Large intestine (tissue), 12 donors: ENCODE measurements at places on chromosomes 1 and 21.

GRCh38 chr1:14654554-14654953 is 56.1 kb downstream of the KAZN start:
- H3K4me3 ChIP-seq: no peak overlapping the region
- H3K4me1 ChIP-seq: no peaks in the 10 kb centered on the region
- DNase-seq: no peak

DNA sequence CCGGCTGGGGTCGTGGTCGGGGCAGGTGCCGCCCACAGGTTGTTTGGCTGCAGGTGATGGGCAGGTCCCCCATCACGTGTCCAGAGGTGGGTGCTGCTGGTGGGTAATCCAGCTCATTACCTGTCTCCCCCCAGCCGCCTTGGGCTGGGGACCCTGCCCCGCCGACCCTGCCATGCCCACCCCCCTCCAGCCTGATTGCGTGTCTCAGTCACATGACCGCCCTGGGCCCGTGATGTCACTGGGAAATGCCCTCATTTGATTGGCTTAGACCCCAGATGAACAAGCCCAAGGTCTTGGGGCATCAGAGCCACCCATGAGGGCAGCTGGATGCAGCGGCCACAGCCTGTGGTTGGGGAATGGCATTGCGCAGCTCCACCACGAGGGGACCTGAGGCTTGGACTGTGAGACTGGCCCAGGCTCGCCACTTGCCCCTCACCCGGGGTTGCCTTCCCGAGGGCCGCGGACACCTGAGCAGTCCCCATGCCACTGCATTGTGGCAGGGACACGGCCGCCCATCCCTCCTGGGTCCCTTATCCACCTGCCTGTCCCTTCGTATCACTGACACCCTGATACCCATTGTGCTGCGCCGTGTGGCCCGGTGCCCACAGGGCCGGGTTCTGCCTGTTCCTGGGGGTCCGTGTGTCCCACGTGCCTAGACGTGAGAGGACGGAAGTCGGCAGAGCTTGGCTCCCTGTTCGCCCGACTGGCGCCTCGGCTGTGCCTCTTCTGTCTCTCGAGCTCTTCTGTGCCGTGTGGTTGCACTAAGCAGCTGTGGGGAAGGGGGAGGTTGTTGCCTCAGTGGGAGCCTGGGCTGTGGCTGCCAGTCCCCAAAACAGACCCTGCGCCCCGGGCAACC is 68.0 kb downstream of the FAAP20 start:
- no peak overlapping the region for H3K4me3 ChIP-seq
- no peaks in the 10 kb centered on the region for H3K27me3 ChIP-seq
- no peaks in the 10 kb centered on the region for H3K4me1 ChIP-seq
- no peak for DNase-seq
- H3K36me3 ChIP-seq: peaks cover 16% of the 10 kb centered on the region

DNA sequence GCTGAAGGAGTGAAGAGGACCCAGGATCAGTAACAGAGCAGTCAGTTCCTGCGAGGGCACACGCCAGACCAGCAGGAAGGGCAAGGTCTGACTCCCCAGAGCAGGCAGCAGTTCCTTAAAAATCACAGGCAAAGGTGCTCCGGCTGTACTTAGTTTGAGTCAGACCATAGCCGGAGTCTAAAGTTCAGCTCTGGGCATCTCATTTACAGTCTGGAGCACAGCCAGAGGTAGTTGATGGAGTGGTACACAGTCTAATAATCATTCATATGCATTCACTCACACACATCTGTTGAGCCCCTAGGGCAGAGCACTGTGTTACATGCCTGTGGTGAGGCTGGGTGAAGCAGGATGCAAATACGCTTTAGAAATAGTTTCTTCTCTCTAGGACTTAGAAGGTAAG is 7.3 kb upstream of the AMIGO1 start:
- H3K27ac ChIP-seq: no peak overlapping the region
- no peak overlapping the region for H3K4me3 ChIP-seq
- peaks cover 10% of the 10 kb centered on the region for H3K27me3 ChIP-seq
- H3K36me3 ChIP-seq: no peaks in the 10 kb centered on the region
- peaks cover 8% of the 10 kb centered on the region for H3K4me1 ChIP-seq

- H3K4me1 ChIP-seq: peaks cover 19% of the 10 kb centered on the region
- no peaks in the 10 kb centered on the region for H3K27me3 ChIP-seq
- no peak overlapping the region for H3K4me3 ChIP-seq
- peaks cover 11% of the 10 kb centered on the region for H3K36me3 ChIP-seq
- no peak for DNase-seq
Observed at GRCh38 chr1:161200421-161200991, 1.7 kb upstream of the ADAMTS4 start.

DNA sequence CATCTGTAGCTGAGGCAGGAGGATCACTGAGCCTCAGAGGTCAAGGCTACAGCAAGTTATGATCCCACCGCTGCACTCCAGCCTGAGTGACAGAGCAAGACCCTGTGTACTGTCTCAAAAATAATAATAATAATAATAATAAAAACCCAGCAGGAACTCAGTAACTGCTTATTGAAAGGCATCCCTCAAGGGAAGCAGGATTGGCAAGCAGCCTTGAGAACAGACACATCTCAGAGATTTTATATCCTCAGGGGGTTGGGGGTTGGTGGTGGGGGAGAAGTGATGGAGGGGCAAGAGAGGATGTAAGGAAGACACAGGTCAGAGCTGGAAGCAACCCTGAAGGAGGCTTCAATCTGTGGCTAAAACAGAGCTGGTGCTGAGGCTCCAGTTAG is 29.6 kb downstream of the GNB1 start:
- H3K4me3 ChIP-seq: no peak overlapping the region
- H3K27ac ChIP-seq: no peak overlapping the region
- H3K36me3 ChIP-seq: no peaks in the 10 kb centered on the region
- peaks cover 29% of the 10 kb centered on the region for H3K4me1 ChIP-seq

DNA sequence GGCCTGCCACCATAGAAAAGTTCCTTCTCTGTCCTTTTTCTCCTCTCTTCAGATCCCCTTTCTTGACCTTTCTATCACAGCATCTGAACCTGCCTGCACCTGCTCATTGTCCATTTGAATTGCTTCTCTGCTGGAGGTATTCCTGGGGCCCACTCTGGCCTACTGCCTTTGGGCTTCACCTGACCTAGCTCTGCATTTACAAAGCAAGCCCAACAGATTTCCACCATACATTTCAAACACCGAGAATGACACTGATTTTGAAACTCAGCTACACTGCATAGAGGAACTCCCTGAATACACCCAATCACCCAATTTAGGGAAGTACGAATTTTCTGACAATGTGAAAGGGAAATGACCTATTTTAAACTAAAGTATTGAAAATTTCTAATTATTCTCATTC is 284.5 kb upstream of the USP25 start:
- no peaks in the 10 kb centered on the region for H3K27me3 ChIP-seq
- DNase-seq: no peak
- H3K27ac ChIP-seq: no peak overlapping the region
- H3K36me3 ChIP-seq: no peaks in the 10 kb centered on the region
- peaks cover 10% of the 10 kb centered on the region for H3K4me1 ChIP-seq

- DNase-seq: no peak
- H3K36me3 ChIP-seq: no peaks in the 10 kb centered on the region
- peaks cover 4% of the 10 kb centered on the region for H3K4me1 ChIP-seq
- no peak overlapping the region for H3K27ac ChIP-seq
- H3K27me3 ChIP-seq: no peaks in the 10 kb centered on the region
Observed at GRCh38 chr1:64956733-64957441, 9.5 kb downstream of the JAK1 start.

DNA sequence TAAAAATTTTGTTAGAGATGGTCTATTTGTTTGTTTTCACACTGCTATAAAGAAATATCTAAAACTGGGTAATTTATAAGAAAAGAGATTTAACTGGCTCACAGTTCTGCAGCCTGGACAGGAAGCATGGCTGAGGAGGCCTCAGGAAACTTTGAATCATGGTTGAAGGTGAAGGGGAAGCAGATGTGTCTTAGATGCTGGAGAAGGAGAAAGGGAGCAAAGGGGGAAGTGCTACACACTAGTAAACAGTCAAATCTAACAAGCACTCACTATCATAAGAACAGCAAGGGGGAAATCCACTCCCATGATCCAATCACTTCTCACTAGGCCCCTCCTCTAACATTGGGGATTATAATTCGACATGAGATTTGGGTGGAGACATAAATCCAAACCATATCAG is 76.8 kb upstream of the COL24A1 start:
- H3K4me3 ChIP-seq: no peak overlapping the region
- no peaks in the 10 kb centered on the region for H3K27me3 ChIP-seq
- no peak overlapping the region for H3K27ac ChIP-seq
- no peaks in the 10 kb centered on the region for H3K4me1 ChIP-seq
- DNase-seq: no peak
- H3K36me3 ChIP-seq: no peaks in the 10 kb centered on the region

GRCh38 chr1:235601104-235601503 is 48.5 kb downstream of the GNG4 start:
- H3K4me1 ChIP-seq: no peaks in the 10 kb centered on the region
- no peak overlapping the region for H3K4me3 ChIP-seq
- no peaks in the 10 kb centered on the region for H3K27me3 ChIP-seq
- DNase-seq: peak; percentile 22

DNA sequence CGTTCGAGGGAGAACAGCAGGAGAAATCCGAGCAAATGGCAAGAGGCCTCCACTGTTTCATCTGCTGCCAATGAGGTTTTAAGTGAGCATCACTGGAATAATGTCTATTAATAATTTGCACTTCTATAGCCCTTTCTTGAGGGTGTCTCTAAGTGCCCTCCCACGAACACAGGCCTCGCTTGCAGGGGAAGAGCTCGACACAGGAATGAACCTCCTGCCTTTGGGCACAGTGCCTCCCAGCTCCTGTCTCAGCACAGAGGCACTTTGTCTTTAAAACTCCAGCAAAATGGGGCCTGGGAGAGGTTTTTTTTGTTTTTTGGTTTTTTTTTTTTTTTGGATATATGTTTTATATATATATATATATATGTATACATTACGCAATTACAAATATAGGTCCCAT is 56.6 kb downstream of the OLIG1 start:
- DNase-seq: no peak
- H3K4me3 ChIP-seq: no peak overlapping the region
- no peaks in the 10 kb centered on the region for H3K36me3 ChIP-seq
- no peak overlapping the region for H3K27ac ChIP-seq
- peaks cover 30% of the 10 kb centered on the region for H3K27me3 ChIP-seq

GRCh38 chr1:53653631-53654030 is 85.3 kb downstream of the GLIS1 start:
- DNase-seq: no peak
- no peak overlapping the region for H3K4me3 ChIP-seq
- no peak overlapping the region for H3K27ac ChIP-seq
- H3K27me3 ChIP-seq: peaks cover 9% of the 10 kb centered on the region

- DNase-seq: no peak
- peaks cover 3% of the 10 kb centered on the region for H3K27me3 ChIP-seq
- H3K36me3 ChIP-seq: no peaks in the 10 kb centered on the region
Observed at GRCh38 chr21:34271189-34271851, 92.5 kb upstream of the KCNE2 start.

GRCh38 chr1:234613128-234613875 is 3.3 kb upstream of the IRF2BP2 start:
- H3K36me3 ChIP-seq: peaks cover 1% of the 10 kb centered on the region
- peak; percentile 93 for DNase-seq
- peak overlapping the region; percentile 100 for H3K27ac ChIP-seq
- peak overlapping the region; percentile 2 for H3K4me3 ChIP-seq
- H3K27me3 ChIP-seq: no peaks in the 10 kb centered on the region
- peaks cover 49% of the 10 kb centered on the region for H3K4me1 ChIP-seq

DNA sequence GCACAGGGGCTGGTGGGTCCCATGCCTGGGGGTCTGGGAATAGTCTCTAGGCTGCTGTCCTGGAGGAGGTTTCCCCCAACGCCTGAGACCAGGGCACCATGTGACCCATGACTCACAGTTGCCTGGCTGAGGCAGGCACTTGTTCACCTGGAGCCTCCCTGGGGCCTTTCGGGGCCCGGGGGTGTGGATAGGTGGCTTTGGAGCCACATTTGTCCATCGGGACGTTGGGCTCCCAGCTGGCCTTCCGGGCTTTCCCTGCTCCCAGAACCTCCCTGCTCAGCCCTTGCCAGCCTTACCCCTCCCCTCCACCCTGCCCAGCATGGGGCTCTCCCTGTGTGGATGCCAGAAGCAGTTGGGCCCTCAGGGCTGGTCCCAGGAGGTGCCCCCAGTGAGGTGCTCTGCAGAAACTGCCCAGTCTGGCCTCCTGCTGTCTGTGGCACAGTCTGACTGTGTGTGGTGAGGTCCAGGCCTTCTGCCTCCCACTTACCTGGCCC is 14.2 kb downstream of the COL6A1 start:
- DNase-seq: peak; percentile 53
- H3K36me3 ChIP-seq: peaks cover 78% of the 10 kb centered on the region
- H3K27ac ChIP-seq: peak overlapping the region; percentile 21
- peaks cover 7% of the 10 kb centered on the region for H3K4me1 ChIP-seq
- H3K4me3 ChIP-seq: no peak overlapping the region

DNA sequence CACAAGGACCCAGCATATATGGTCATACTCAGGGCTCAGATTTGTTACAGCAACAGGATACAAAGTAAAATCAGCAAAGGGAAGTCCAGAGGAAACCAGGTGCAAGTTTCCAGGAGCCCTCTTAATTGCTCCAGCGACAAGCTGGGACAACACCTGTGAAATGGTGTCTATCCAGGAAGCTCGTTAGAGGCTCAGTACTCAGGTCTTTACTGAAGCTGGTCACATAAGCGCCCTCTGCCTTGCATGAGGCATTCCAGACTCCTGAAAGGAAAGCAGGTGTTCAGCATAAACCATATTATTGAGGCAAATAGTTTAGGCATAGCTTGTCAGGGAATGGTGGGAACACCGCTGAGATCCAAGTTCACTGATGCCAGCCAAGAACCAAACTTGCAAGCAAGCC is 231.0 kb downstream of the SLC35F3 start:
- H3K27me3 ChIP-seq: peaks cover 3% of the 10 kb centered on the region
- no peak overlapping the region for H3K4me3 ChIP-seq
- H3K36me3 ChIP-seq: no peaks in the 10 kb centered on the region
- no peaks in the 10 kb centered on the region for H3K4me1 ChIP-seq
- DNase-seq: no peak

DNA sequence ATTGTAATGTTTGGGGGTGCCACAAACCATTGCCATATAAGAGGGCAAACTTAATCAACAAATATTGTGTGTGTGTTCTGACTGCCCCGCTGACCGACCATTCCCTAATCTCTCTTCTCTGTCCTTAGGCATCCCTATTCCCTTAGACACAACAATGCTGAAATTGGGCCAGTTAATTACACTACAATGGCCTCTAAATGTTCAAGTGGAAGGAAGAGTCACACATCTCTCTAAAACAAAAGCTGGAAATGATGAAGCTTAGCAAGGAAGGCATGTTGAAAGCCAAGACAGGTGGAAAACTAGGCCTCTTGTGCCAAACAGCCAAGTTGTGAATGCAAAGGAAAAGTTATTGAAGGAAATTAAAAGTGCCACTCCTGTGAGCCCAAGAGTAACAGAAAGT is 30.2 kb downstream of the LTN1 start:
- H3K27me3 ChIP-seq: no peaks in the 10 kb centered on the region
- H3K27ac ChIP-seq: no peak overlapping the region
- H3K4me1 ChIP-seq: no peaks in the 10 kb centered on the region
- DNase-seq: no peak

- no peak for DNase-seq
- H3K27ac ChIP-seq: no peak overlapping the region
- no peaks in the 10 kb centered on the region for H3K36me3 ChIP-seq
- H3K4me3 ChIP-seq: no peak overlapping the region
Observed at GRCh38 chr21:36839123-36839522, 127.3 kb downstream of the HLCS start.
